ENCODE measurements at places on chromosomes 2 and 18.
A peak's percentile ranks its signal among the peaks of the same experiment; 100 is the strongest.

- DNase-seq: peak; percentile 51
These were observed at the start of gene SLC38A11 for GRCh38 chr2:164954954-164955701. SLC38A11 (minus strand) TSS chr2:164955525; CDS start chr2:164955247, 278 bp downstream.

DNA sequence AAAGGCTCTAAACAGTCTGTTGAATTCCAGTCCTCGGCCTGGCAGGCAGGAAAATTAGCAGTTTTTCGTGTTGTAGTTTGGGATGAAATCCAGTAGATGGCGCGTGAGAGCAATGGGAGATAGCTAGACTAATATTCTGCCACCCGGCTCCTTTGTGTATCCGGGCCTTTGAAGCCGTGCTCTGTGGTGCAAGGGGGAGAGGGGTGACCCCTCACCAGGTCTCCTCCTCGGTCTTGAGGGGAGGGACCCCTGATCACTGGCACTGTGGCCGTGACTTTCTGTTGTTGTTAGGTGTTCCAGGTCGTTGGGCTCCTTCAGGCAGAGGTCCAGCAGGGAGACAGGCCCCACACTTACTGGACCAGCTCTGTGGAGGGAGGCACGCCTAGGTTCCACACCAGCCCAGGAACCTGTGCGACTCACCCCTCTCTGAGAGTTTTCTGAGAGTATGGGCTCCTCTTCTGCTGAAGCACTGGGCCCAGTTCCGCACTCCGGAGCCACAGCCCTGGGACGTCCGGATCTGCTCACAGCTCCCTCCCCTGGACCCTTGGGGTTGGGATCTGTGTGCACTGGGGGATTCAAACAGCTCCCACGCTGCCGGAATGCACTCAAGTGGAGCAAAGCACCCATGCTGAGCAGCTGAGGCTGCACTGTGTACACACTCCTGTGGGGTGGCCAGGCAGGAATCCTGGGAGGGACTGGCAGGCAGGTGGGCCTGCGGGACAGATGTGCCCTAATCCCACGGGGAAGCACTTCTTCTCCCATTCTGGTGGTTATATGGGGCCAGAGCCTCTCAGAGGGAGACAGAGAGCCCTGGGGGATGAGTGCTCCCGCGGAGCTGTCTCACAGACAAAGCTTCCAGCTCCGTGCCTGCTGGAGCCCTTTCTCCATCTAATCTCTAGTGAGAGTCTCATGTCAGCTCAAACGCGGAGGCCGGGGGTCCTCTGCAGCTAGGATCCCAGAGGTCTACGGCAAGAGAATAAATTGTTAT is 8.8 kb downstream of the GKN2 start:
- DNase-seq: peak; percentile 74

DNA sequence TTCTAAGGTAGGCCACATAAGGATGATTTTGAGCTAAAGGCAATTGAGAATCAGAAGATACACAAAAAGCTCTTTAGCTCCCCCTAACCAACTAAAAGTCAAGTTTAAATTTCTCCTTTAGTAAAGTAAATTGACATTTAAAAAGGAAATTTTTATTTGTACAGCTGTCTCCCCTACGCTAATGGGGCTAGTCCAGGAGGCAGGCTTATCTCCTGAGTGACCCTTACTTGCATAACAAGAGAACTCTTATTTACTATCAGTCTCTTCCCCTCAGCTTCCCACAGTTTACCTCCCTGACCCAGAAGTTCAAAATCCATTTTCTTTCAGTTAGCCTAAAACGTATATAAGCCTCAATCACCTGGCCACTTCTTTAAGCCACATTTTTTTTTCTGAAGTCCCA is 1002.8 kb upstream of the NRXN1 start:
- DNase-seq: no peak

- peak; percentile 50 for DNase-seq
These were observed 44.3 kb downstream of the CCDC148 start for GRCh38 chr2:158412206-158412605.

- no peak for DNase-seq
These were observed 170.0 kb upstream of the ALKAL2 start for GRCh38 chr2:457792-458424.

- DNase-seq: no peak
These were observed 448.9 kb downstream of the NBAS start for GRCh38 chr2:15112216-15112615.

DNA sequence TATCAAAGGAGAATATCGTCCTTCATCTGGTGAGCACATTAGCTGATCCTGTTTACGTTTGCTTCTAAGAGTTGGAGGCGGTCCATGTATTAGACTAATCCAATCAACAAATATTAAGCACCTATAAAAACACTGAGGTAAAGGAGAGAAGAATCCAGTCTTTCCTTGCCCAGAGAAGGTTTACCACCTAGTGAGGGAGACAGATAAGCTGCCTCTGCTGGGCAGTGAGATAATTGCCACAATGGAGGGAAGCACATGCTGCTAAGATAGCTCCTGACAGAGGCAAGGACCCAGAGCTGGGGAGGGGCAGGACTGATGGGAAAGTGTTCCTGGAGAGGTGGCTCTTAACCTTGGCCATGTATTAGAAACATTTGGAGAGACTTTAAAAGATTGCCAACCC is 36.7 kb upstream of the ST8SIA5 start:
- DNase-seq: no peak

- DNase-seq: no peak
These were observed 255.9 kb upstream of the CXCR4 start for GRCh38 chr2:136373841-136374240.

DNA sequence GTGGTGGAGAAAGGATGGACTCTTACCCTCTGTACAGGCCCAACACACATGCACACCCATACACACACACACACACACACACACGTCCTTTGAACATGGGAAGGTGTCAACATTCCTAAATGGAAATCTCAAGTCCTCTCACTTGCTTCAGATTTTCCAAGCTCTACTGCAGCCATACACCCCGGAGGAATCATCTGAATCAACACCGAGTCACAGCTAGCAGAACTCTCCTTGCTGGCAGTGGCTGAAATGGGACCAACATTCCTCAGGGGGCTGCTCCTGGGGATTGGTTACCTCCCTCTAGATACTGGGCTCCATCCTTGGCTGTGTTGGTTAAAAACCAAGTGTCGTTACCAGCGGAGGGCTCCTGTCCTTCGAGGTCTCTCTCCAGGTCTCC is 112.7 kb downstream of the BCL11A start:
- DNase-seq: peak; percentile 15

DNA sequence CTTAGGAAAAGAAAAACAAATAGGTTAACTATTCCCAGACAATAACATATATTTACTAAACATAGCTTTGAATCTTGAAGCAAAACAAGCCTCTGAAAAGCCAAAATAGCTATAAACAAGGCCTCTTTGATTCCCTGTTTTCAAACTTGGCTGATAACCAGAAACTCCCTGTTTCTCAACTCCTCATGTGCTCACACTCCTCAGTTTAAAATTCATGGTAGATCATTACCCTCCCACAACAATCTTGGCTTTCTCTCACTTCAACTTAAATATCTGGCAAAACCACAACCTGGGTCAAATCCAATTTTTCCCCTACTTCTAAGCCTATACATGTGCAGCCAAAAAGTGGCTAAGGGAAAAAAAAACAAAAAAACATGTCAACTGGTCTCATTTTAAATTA is 15.6 kb downstream of the SUCLG1 start:
- no peak for DNase-seq

GRCh38 chr18:2891526-2892431 is 45.0 kb downstream of the EMILIN2 start:
- DNase-seq: no peak

- no peak for DNase-seq
These were observed 45.2 kb downstream of the FAM168B start for GRCh38 chr2:131047920-131048560.

GRCh38 chr2:9780368-9781130 is 62.7 kb upstream of the TAF1B start:
- no peak for DNase-seq

DNA sequence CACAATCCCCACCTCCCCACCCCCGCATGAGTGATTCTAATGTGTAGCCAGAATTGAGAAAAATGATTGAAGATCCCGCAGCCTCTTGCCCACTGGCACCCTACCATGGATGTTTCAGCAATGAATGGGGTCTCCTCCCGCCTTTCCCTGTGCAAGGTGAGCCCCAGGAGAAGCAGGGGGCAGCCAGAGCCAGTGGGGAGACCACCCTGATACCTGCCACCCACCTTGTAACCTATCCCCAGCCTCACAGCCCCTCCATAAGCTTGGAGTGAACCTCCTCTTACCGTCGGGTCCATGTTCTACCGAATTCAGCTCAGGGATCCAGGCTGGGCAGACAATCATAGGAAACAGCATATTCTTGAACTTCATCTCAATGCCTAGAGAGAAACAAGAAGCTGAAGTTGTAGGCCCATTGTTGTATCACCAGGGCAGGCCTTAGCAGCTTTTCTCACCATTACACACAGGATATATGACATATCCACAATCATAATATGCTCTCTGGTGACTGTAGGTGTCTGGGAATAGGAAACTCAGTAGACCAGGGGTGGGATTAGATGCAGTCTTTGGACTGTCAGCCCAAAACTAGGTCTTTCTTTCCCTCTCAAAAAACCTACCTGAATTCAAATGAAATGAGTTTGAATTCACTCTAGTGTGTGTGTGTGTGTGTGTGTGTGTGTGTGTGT is 30.9 kb downstream of the XDH start:
- DNase-seq: no peak

DNA sequence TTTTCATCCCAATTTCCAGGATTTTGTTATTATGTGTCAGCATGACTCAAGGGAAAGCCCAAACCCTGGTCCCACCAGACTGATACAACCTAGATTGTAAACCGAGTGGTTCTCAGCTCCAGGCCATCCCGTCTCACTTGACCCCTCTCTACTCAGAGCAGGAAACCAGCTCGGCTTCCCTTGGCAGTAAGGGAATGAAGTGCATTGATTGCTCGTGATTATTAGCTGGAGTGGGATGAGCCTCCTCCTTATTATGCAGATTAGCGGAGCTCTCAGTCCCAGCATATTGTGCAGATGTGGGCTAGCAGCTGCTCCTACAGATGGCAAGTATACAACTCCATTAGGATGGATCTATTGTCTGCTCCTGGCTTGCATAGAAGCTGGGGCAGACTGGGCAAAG is 167.6 kb downstream of the LNPK start:
- no peak for DNase-seq

- no peak for DNase-seq
These were observed 231.1 kb downstream of the DYSF start for GRCh38 chr2:71684226-71685072.

- DNase-seq: no peak
These were observed 357.7 kb upstream of the HNRNPA3 start for GRCh38 chr2:176854878-176855277.

DNA sequence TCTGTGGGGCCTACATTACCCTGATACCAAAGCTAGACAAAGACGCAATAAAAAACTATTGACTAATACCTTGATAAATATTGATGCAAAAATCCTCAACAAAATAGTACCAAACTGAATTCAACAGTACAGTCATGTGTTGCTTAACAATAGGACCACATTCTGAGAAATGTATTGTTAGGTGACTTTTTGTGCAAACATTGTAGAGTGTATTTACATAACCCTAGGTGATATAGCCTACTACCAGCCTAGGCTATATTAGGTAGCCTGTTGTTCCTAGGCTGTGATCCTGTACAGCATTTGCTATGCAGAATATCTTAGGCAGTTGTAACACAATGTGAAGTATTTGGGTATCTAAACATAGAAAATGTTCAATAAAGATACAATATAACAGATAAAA is 36.7 kb downstream of the CCDC138 start:
- no peak for DNase-seq

- no peak for DNase-seq
These were observed 77.8 kb downstream of the GALNT14 start for GRCh38 chr2:31060397-31060796.

- DNase-seq: peak; percentile 60
These were observed at the start of gene SYT4 for GRCh38 chr18:43277164-43277600. SYT4 (minus strand) TSS chr18:43277490; CDS start chr18:43277281, 209 bp downstream.

DNA sequence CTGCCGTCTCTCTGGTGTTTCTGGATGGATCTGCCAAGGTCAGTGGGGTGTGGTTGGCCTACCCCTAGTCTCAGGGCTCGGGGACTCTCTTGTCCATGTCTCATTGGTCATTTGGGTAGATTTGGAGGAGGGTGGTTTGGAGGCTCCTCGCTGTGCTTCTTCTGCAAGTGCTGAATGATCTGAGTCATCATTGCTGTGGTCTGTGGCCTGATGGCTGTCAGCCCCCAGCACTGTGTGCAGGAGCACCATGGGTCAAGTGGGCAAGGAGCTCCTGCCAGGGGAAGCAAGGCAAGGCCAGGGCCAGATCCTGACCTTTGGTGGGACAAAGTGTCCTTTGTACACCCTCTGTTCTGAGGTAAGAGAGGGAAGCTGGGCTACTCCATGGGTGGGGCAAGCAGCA is 221.8 kb downstream of the FHOD3 start:
- peak; percentile 75 for DNase-seq

- DNase-seq: no peak
These were observed 5.0 kb downstream of the TACR1 start for GRCh38 chr2:75194184-75194868.

- DNase-seq: peak; percentile 35
These were observed 206.9 kb upstream of the SPRED2 start for GRCh38 chr2:65639156-65639864.

DNA sequence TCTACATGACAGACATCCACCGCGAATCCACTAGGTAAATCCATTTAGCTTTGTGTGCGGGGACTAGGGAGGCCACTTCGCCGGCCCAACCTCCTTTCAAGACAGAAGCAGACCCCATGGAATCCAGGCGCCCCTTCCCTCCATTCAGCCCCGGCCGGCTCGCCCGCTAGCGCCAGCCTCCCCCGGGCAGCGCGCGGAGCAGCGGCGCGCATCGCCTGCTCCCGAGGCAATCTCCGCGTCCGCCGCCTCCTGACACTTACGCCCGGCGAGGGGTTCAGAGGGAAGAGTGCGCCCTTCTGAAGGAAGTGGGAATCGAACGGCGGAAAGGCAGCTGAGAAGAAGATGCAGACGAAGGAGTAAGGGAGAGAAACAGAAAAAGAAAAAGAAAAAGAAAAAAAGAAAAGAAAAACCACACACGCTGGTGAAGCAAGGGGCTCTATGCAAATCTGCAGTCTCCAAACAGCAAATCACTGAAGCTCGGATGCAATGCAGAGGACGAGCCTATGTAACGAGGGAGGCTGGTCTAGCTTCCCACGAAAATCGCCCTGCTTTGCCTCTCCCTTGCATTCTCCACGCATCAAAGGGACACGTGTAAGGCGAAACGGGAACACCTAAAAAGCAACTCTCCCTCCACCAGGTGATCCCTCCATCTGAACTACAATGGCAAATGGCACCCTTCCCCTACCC is 684.4 kb downstream of the NRXN1 start:
- peak; percentile 5 for DNase-seq

DNA sequence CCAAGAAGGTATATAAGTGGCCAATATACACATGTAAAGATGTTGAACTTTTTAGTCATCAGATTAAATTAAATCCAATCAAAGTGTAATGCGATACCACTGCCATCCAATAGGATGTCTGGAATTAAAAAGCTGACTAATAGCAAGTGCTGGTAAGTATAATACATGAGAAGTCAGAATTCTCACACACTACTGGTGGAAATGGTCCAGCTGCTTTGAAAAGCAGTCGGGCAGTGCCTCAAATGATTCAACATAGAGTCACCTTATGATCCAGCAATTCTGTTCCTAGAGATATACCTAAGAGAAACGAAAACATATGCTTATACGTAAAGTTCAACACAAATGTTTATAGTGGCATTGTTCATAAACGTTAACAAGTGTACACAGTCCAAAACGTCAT is 124.1 kb upstream of the MYT1L start:
- no peak for DNase-seq
